NCI-H2171 (cell line): ENCODE measurements at places on chromosomes 2 and 18.

- DNase-seq, result no peak
Measured at GRCh38 chr2:189719571-189719970, 43.0 kb downstream of the OSGEPL1 start.

DNA sequence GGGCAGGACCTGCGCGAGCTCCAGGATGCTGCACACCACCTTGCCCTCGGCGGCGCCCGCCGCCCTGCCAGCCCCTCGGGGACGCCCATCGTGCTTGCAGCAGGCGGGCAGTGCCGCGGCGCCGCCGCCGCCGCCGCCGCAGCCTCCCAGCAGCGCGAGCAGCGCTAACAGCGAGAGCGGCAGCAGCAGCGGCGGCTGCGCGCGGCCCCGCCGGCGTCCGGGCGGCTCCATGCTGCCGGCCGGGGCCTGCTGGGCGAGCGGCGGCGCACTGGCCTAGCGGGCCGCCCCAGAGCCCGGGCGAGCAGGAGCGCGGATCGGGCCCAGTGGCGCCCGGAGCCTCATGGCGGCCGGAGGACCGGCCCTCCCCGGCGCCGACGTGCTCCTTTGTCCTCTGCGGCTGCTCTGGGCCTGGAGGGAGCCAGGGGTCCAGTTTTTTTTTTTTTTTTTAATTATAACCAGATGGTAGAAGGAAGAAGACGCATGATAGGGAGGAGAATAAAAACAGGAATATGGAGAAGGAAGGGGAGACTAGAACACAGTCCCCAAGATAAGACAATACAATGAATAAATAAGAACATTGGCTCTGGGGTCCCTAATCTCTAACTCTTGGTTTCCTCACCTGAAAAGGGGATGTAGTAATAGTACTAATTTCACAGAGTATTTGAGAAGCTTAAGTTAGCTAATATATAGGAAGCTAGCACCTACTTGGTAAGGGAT, 17.1 kb upstream of the ANKRD62 start:
- DNase-seq, result peak; percentile 27

DNA sequence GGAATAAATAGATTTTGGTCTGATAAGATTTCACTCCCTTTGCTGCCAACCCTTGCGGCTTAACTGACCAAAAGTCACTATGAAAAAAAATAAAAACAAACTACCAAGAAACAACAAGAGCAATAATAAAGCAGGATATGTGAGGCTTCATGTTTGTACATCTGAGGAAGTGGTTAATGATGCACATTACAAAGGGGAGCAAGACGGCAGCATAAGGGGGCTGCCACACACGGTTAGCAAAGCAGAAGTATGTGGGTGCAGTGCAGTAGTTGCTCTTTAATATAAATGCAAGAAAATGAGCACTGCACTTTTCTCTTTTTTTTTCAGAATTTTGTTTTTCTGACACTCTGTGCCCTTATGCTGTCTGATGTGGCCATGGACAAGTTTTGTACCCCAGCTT, 377.1 kb upstream of the CNTNAP5 start:
- no peak for DNase-seq

DNA sequence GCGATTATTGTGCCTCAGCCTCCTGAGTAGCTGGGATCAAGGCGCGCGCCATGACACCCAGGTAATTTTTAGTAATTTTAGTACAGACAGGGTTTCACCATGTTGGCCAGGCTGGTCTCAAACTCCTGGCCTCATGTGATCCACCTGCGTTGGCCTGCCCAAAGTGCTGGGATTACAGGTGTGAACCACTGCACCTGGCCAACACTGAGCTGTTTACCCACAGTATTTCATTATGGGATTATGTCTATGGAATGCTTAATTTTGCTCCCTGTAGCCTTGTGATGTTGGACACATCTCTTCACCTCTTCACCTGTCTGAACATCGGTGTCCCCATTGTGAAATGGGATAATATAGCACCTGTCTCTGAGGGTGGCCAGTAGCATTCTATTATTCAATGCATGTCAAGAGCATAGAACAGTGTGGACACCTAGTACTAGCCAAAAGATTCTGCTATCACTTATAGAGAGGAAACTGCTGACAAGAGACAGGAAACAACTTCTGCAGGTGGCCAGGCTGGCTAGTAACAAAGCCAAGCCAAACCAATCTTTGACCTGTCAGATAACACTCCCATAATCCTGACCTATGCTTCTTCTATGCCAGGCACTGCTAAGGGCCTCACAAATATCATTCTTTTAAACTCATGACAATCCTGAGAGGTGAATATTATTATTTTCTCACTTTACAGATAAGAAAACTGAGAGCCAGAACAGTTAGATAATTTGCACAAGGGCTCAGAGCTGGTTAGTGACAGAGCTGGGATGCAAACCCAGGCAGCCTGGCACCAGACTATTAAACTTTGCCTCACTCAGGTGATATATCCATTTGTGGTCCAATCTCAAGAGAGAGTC, 29.4 kb upstream of the REEP1 start:
- no peak for DNase-seq

GRCh38 chr2:122480501-122481243, 725.2 kb downstream of the TSN start:
- DNase-seq, result no peak

GRCh38 chr2:28601616-28602015, 105.8 kb downstream of the PLB1 start:
- no peak for DNase-seq

DNA sequence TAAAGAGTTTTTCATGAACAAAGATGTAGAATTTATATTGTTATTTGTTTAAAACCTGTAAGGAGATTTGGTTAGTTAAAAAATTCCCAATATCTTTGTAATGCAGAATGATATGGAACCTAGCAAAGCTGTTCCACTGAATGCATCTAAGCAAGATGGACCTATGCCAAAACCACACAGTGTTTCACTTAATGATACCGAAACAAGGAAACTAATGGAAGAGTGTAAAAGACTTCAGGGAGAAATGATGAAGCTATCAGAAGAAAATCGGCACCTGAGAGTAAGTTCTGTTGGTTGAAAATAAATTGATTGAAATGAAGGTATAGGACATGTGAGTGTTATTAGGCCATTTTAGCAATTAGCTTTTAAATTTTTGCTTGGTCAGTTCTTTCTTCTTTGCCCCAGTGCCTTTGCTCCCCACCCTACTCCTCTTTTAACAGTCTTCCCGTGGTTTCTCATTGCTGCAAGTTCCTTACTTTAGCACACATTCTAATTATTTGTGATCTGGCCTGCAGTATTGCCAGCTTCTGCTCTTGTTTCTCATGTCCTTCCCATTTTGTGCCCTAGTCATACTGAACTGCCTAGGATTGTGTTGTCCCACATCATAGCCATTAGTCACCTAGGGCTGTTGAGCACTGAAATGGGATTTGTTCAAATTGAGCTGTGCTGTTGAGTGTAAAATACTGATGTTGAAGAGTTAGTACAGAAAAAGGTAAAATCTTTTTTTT, 36.6 kb downstream of the VAPA start:
- DNase-seq, result no peak

DNA sequence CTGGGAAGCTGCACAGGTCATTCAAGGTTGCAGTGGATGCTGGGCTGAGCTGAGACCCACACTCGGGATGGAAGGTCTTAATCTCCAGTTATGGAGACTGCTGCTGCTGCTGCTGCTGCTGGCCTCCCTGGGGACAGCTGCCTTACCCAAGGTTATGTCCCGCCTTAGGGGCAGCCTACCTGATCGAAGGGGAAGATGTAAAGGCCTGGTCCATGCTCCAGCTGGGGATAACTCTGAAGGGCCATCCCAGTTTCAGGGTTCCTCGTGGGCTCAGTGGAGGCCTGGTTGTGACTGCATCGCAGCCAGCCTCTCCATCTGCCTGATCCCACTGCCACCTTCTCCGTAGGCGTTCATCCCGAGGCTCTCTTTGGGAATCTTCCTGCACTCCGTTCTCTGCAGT, 33.0 kb downstream of the RHOB start:
- DNase-seq, result no peak

- DNase-seq, result no peak
Measured at GRCh38 chr2:172380436-172381274, 46.7 kb upstream of the ITGA6 start.
